HuH-7 (cell line): ENCODE measurements at places on chromosomes 2 and 18.

DNA sequence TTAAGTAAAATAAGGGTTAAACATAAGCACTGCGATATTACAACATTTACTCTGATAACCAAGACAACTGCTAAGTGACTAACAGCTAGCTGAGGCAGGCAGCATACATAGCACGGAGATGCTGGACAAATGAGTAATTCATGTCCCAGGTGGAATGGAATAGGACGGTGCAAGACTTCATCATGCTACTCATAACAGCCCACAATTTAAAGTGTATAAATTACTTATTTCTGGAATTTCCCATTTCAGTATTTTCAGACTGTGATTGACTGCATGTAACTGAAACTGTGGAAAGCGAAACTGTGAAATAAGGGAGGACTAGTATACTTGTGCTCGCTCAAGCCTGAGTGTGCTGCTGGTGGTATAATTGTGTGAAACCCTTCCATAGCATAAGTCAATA is 12.9 kb downstream of the IER3IP1 start:
- DNase-seq: no peak

- no peak for DNase-seq
Observed at GRCh38 chr2:60966507-60967405, 50.8 kb upstream of the PEX13 start.

- DNase-seq: no peak
Observed at GRCh38 chr2:211035548-211036185, 479.3 kb downstream of the CPS1 start.

DNA sequence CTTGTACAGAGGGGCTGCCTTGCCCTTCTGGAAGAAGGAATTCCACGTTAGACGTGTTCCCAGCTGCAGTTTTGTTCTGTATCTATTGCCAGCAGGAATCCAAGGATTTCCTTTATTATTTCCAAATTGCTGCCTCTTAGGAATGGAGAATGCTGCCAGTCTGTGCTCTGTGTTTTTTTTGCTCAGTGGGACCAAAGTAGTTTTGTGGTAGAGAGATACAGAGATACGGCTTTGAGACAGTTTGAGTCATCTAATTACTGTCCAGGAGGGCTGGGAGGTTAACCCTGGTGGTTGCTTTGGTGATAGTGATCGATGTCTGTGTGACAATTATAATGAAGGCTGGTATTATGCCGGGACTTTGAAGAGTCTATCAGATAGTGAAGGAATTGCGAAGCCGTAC is 26.3 kb downstream of the ASAP2 start:
- DNase-seq: no peak

DNA sequence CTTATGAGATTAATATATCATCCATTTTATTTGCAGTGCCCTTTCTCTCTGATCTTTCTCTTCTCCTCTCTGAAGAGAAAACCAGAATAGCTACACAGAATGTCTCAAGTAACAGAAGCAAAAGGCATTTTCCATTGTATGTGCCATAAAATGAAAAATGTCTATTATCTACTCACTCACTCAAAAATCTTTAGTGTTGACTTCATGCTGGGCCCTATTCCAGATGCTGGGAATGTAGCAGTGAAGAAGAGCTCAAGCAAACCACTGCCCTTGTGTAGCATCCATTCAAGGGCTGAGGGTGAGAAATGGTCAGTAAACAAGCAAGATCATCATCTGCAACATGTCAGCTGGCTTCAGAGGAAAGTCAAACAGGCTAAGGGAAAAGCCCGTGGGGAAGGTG is 427.7 kb downstream of the METTL4 start:
- DNase-seq: no peak

DNA sequence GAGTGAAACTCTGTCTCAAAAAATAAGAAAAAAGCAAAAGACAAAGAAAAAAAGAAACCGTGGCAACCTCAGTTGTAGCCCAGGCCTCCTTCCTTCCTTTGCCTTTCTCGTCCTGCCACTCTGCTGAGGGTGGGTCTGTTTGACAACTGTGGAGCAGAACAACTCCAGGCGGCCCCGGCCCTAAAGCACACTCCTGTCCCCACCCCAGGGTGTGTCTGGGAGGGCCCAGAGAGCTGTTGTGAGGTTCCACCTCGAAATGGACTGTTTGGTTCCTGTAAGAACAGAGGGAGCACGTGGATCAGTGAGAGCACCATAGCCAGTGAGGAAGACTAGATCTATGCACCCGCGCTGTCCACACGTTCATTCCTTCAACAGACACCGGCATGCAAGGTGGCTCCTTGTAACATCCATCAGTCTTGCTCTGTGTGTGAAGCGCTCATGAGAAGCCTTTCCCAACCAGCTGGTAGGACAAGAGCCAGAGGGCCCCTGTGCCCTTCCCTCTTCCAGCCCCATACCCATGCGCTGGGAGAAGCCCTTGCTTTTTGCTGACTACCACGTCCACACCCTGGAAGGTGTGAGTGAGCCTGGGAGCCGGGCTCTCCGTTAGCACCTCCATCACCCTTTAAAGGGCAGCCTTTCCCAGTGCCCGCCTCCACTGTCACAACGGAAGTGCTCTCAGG is 61.6 kb downstream of the SOWAHC start:
- DNase-seq: no peak

DNA sequence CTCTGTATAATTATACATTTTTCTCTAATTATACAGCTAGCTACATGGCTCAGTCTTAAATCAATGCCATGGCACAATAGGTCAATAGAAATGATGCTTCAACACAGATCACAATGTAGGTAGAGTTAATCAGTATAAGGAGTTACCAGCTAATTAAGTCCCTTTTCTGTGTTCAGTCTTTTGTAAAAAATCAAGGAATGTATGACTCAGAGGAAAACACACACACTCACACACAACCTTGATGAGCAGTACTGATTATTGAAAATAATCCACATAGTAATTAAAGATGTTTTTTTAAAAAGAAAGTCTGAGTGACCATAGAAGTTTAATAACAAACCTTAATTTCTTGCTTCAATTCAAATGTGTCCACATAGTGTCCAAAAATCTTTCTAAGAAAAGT is 691.3 kb downstream of the LRP1B start:
- DNase-seq: no peak
